LoVo (cell line): ENCODE measurements at places on chromosomes 3 and 15.

GRCh38 chr15:93235926-93236780, 147.1 kb upstream of the RGMA start:
- no peak for DNase-seq

- DNase-seq: no peak
These were observed 38.8 kb downstream of the FBXO22 start for GRCh38 chr15:75942464-75942863.

GRCh38 chr3:153820035-153820434, 301.2 kb upstream of the ARHGEF26 start:
- DNase-seq: no peak

- DNase-seq: peak; percentile 55
These were observed 38.7 kb downstream of the GUCA1C start for GRCh38 chr3:108914774-108915641.

GRCh38 chr3:30952786-30953185, 58.3 kb upstream of the GADL1 start:
- no peak for DNase-seq

GRCh38 chr3:69180869-69181591, 58.6 kb upstream of the LMOD3 start:
- no peak for DNase-seq

DNA sequence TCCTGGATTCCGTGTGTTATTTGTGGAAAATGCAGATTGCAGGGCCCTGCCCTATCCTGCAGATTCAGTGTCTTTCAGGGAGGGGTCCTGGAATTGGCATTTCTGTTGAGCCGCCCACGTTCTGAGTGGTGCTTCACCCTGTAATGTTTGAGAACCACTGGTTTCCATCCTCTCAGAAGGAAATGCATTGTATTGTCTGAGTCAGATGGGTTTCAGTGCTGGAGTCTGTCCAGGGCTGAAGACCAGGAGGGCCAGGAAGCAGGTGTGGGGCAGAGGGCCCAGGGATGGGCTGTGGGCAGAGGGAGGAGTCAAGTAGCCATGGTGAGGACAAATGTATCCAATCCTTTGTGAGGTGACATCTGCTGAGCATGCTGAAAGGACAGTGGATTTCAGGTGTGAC, 123.8 kb downstream of the SV2B start:
- DNase-seq: no peak

DNA sequence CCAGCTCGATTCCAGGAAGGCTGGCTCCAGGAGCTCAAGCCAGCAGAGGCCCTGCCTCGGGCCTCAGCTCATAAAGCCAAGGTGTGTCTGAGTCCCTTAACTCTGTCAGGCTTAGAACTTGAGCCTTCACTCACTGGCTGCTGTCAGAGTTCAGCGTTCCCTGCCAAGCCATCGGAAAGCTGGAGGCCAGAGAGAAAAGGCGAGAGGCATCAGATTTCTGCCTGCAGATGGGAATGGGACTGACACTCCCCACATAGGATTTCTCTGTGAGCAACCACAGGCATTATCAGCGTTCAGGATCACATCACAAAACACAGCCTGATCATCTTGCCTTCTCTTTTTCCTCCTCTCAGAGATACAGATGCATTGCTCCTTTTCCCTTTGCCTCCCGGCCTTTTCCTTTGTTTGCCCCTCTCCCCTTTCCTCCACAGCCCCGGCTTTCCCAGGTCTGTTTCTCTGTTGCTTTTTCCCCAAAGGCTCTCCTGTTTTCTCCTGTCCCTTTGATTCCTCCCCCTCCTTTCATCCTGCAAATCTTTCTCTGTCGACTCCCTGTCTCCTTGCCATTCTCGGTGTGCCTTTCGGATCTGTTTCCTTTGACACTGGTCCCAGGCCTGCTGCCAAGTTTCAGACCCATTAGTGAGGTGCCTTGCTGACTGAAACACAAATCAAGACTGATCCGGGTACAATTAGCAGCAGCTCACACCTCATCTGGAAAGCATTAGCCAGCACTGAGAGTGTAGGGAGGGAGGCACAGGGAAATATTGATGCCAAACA, 44.5 kb upstream of the BOC start:
- DNase-seq: no peak

DNA sequence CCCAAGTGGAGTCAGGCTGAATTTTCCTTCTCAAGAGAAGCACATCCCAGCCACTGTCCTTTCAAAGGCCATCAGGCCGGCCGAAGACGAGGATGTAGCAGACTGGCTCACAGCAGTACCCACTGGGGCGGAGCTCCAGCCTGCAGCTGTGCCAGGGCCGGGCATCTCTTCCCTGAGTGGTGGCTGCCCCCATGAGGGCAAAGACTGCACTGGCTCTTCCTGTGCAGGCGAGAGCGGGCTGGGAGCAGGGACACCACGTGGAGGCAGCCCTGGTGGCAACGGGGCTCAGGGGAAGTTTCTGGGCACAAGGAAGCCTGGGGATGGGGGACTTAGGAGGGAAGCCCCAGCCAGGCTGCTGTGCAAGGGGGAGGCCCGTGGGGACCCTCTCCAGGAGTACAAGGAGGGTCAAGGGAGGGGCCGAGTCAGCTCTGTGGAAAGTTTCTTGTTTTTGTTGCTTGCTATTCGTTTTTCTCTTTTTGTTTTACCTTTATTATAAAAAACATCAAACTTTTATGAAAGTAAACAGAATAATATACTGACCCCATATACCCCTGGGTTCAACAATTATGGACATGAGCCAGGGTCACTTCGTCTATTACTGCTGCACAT, 66.1 kb downstream of the RPN1 start:
- DNase-seq: peak; percentile 61

GRCh38 chr15:27834684-27835083, 264.4 kb downstream of the OCA2 start:
- no peak for DNase-seq

DNA sequence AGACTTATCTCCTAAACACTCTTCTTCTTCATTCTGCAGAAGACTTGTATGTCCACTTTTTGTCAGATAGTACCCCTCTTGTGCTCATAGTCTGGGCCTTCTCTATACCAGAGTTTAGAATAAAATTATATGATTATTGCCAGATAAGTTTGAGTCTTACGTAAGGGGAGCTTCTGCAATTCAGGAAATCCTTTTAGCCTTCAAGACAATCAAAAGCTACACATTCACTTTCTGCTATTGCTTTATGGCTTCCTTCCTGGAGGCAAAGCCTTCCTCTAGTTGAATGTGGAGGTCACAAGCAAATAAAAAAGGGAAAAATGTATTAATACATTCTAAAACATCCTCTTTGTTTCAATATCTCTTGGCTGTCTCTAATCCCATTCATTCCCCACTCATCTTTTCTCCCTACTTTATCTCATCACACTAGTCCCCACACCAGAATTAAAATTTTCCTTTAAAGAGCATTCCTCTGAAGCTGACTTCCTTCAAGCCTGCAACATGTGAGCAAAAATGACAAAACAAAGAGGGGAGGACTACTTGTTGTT, 186.8 kb downstream of the CPNE4 start:
- no peak for DNase-seq

DNA sequence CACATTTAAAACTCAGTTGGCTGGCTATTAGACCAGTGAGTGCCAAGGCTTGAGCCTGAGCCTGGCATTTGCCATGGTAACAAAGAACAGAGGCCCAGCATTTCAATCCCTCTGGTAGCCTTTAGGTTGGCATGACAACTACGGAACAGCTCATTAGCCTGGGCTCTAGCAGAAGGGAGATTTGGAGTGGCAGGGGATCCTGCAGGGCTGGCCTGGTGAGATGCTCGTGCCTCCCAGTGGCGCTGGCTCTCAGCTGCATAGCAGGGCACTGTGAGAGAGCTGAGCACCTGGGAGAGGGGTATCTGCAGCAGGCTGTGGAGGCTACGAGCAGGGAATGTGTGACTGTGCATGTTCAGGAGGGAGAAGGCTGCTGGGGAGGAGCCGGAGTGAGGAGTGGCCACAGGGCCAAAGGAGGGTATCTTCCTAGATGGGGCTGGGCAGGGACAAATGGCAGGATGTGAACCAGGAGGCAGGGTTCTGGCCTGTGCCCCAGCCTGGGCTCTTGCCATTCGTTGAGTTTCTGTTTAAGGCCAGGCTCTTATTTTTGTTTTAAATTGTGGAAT, 5.6 kb upstream of the ABTB1 start:
- DNase-seq: no peak

DNA sequence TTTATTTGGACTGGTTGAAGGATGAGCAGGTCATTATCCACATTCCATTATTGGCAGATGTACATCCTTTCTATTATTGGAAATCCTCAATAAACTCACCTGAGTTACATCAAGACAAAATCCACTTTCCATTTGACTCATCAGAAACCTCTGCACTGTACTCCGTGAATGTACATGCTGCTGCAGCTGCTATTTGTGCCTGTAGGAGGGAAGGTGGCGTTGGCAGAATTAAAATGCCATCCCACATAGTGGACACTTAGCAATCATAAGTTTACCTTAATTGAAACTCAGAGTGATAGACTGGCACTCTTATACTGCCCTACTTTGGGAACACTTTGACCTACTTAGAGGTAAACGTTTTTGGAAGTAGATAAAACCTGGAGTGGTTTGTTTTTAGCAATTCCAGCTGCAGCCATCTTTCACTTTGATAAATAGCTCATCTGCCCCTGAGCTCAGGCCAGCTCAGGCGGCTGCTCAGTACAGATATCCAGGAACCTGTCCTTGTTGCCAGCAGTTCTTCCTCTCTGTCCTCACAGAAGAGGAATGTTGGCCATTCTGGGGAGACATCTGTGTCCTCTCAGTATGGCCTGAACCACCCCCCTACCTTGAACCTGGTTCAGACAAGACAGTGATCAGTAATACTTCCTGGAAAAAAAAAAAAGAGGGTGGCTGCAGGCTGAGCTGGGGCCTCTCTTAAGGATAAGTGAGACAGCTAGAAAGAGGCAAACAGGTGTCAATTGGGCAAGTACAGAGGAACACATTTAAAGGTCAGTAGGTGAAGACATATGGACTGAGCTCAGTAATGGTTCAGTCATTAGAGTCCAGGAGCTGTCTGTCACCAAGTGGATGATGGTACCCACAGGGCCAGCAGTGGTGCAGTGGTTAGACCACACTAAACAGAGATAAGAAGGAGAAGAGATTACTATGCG, 153.4 kb upstream of the UMPS start:
- DNase-seq: no peak

DNA sequence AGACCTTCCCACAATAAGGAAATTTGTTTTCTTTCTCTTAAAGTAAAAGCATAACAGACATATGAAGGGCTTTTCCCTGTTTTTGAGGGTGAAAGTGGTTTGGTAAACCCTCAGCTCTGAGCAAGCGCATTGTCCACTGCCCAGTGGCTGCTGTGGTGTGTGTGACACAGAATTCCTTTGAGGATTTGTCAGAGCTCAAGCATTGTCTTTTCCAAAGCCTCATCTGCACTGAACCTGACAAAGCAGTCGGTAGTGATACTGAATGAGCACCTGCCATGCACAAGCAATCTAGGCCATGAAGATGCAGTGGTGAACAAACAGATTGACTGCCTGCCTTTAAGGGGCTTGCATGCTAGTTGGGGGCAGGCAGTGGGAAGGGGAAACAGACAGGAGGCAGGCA, 128.3 kb downstream of the PLCL2 start:
- DNase-seq: no peak

- DNase-seq: no peak
These were observed 193.0 kb downstream of the ATP10A start for GRCh38 chr15:25670025-25670554.

GRCh38 chr3:69009559-69010410, 3.7 kb downstream of the EOGT start:
- no peak for DNase-seq

DNA sequence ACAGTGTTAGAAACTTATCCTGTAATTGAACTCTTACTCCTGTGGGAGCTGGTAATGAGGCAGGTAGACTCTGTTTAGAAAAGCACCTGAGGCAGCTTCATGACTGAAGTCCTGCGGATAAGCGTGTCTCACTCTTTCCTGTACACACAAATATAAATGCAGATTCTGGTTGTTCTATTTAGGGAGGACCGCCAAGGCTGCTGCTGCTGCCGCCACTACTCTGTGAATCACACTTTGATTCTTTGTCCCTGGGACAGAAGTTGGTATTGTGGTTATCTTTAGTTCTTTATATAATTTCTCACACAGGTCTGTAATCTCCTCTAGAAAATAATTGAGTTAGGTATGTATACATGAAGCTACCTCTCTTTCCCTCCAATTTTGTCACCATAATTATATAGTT, 3.6 kb downstream of the LSAMP start:
- DNase-seq: no peak

- no peak for DNase-seq
These were observed 53.6 kb downstream of the FEZF2 start for GRCh38 chr3:62319570-62320243.

GRCh38 chr15:100726421-100727190, 124.2 kb downstream of the ASB7 start:
- DNase-seq: no peak

DNA sequence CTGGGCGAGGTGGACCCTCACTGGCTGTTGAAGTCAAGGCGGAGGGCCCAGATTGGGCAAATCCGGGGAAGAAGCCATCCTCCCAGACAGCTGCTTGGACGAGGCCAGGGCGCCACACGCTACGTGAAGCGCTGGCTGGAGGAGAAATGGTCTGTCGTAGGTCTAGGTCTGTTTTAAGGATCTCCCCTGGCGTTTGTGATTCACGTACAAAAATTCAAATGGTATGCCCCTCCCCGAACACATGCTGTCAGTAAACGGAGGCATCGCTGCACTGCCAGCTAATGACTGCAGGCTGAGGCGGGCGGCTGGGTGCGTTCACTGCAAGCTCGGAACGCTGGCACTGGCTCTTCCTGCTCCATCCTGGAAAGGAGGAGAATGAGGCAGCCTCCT, 69.9 kb downstream of the EPHB3 start:
- no peak for DNase-seq

DNA sequence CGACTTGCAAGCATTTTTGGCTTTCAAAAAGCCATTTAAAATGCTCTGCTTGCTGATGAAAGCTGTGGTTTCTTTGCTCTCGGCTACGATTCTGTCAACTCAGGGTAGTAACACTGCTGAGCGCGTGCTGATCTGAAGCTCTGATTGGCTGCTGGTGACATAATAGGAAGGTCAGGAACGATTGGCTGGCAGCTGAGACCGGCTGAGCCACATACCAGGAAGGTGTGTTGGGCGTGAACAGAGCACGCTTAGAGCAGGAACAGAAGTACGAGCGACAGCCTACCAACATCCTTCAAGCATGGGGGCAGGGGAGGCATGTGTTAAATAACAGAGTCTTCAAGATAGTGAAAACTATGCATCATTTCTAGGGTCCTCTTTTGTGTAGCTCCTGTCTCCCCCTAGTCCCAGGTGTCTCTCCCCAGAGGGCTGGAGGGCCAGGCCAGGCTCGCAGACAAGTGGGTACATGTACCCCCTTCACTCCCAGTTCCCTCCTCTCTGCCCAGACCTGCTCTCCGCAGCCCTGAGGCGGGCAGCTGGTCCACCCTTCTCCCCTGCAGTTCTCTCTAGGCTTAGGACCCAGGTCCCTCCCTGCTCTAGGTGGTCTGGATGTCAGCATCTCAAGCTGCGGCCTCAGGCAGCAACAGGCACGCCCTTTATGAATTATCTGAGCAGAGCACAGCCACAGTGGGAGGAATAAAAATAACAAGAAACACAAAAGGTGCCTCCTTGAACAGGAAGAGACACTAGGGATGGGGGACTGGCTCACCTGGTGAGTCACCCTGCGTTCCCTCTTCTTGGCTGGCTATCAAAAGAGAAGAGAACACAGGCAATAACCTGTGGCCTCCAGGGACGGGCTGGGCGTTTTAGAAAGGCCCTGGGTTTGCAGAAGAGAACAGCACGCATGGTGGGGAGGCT, 76.0 kb downstream of the TAMM41 start:
- DNase-seq: peak; percentile 92
